ENCODE measurements at places on chromosomes 5 and 9.

GRCh38 chr9:4738866-4739586 is 2.0 kb downstream of the AK3 start:
- no peak for DNase-seq

- DNase-seq: peak; percentile 92
Measured at GRCh38 chr5:11182441-11183080, 421.5 kb upstream of the DAP start.

GRCh38 chr9:121309171-121309570 is 41.2 kb downstream of the GSN start:
- DNase-seq: no peak

GRCh38 chr9:5665059-5665458 is 36.2 kb downstream of the RIC1 start:
- peak; percentile 18 for DNase-seq

GRCh38 chr5:177133853-177134696 is 502 bp downstream of the NSD1 start:
- peak; percentile 92 for DNase-seq

DNA sequence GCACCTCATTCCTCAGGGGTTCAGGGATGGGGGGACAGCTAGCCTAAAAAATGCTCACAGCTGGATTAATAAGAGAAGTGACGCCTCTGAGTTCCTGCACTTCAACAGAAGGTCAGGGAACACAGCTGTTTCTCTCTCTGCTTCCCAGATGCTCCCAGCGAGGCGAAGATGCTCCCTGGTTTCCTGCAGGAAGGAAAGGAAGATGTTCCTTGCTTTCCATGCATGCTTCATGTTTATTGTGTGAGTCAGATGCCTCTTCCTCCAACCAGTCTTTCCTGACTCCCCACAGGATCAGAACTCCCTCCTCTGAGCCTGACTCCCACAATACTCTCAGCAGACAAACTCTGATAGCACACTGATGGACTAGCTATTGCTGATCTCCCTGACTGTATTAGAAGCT is 71.9 kb downstream of the MFAP3 start:
- DNase-seq: peak; percentile 70

DNA sequence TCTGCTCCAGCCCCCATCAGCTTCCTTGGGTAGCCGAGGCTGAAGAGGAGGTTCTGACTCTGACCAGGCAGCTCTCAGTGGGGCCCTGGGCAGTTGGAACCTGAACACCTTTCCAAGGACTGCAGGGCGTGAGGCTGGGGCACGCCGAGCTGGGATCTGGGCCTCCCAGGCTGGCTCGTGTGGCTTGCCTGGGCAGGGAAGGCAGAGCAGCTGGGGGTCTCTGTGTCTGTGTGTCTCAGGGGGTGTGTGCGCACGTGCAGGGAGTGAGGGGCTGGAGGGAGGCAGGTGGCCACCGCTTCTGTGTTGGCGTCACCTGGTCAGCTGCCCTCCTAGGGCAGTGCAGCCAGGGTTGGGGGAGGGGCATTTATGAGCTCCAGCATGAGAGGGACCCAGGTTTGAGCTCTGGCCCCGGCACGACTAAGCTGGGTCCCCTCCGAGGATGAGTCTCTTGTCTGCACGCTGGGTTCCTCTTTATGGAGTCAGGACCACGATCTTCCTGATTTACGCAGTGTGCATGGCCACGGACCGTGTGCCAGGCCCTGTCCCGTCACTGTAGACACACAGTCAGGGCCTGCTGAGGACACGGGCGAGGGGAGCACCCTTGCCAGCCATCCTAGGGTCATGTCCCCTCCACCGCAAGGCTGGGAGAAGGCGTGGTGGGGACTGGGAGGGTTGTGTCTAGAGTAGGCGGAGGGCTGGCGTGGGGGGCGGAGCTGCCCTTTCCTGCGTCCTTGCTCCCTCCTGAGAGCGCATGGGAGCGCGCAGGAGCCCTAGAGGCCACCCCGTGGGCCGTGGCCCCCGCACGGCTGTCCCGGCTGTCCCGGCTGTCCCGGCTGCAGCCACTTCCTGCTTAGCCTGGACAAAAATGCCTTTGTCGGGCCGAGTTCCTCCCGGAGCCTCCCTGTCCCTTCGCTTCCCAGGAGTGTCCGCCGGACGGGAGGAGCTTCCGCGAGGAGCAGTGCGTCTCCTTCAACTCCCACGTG is 4.6 kb downstream of the ADAMTSL2 start:
- peak; percentile 43 for DNase-seq

GRCh38 chr9:75930730-75931321 is 40.4 kb downstream of the PCSK5 start:
- no peak for DNase-seq

DNA sequence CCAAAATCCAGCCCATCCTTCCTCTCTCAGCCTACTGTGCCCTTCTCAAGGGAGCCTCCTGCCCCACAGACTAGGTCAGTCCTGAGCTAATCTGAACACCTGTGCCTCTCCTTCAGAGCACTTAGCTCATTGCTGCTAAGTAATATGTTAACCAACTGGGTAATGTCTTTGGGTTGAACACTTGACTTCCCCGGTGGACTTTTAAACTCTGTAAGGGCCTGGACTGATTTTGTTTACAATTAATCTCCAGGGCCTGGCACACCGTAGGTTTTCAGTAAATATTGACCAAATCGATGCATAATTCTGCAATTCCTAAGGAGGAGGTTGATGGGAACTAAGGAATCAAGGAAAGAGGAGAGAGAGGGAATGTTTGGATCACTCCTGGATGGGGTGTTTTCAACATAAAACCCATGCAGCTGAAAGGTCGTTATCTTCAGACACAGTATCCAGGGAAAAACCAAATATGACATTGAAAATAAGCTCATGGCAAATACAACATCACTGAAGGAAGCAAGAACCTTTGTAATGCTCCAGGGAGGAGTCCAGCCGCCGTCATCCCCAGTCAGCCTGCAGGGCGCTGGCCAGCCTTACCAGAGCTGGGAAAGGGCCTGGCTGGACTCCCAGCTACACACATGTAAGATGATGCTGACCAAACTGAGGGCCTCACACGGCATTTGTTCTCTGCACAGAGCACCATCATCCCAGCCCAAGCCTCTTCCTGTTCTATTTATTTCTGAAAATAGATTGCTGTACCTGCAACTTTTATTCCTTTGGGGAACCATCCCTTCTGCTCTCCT is 166.3 kb downstream of the C5orf15 start:
- DNase-seq: no peak

DNA sequence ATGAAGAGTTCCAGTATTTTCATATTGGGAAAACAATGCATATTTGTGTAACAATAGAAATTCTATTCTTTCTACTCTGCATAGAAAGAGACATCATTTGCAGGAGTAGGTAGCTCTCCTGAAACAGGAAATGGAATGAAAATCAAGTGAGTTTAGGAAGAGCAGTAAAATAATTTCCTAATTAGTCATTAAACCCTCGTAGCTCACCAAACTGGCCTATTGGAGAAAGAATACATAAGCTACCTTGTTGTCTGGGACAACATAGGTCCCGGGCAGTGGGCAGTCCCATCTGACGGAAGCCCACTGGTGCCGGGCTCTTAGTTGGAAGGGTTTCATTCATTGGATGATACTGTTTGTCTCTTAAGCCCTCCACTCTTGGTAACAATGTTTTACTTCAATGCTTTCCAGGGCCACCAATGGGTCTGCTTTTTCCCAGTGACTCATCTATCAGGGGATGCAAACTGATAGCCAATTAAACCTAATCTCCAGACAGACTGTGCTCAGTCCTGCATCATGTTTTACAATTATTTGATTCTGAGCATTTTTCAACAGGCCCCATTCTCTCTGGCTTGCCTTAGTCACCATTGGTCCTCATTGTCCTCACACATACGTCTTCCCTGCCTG is 46.5 kb downstream of the GNA14 start:
- peak; percentile 47 for DNase-seq

DNA sequence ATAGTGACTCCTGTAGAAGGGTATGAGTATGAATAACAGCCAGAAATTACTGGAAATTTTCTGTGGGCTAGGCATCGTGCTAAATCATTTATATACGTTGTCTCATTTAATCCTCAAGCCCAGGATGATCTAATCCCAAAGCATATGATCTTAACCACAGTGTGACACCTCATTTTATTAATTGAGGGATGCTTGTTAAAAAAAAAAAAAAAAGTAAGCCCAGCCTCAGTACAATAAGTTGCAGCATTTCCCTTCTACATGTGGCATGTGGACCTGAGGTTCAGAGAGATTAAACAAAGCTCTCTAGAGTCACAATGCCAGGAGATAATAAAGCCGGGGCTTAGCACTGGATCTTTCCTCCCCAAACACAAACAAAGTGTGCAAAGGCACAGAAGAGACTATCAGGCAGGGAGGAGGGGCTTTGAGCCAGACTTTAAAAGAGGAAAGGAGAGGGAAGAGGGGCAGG is 49.5 kb downstream of the KLF4 start:
- DNase-seq: no peak

- no peak for DNase-seq
Measured at GRCh38 chr5:32163785-32164184, 10.3 kb downstream of the GOLPH3 start.

GRCh38 chr9:98842510-98842909 is 35.0 kb downstream of the GALNT12 start:
- no peak for DNase-seq

DNA sequence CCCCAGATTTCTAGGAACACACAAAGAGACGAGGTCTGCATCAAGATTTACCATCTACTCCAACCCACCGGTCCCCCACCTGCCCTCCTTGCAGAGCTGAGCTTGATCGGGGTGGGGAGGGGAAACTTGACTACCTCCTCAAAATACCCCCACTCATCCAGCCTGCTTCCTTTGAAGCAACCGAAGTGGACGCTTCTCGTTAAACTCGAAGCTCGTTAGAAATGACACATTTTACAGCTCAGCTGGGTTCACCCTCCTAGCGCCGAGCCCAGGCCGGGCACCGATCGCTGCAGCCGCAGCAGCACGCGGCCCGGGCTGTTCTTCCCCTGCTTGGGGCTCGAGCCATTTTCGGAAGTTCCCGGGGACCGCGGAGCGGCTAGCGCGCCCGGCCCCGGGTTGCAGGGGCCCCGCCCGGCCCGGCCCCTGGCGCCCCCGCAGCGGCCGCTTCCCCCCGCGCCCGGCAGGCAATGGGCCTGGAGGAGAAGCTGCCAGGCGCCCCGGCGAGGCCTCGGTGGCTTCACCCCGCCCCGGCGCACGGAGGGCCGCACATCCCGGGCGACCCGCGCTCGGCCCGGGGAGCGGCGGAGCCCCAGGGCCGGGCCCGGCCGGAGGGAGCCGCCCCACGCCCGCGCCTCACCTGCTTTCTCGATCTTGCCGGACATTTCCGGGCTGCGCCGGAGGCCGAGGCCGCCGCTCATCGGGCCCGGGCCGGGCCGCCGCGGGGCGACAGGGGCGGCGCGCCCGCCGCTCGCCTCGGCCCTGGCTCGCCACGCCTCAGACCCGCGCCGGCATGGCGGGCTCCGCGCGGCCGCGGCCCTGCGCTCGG is 530 bp downstream of the RAPGEF1 start:
- DNase-seq: peak; percentile 51

- no peak for DNase-seq
Measured at GRCh38 chr9:29796291-29796952, 2223.1 kb upstream of the C9orf72 start.

- DNase-seq: no peak
Measured at GRCh38 chr9:95000821-95001220, 274.3 kb downstream of the AOPEP start.

DNA sequence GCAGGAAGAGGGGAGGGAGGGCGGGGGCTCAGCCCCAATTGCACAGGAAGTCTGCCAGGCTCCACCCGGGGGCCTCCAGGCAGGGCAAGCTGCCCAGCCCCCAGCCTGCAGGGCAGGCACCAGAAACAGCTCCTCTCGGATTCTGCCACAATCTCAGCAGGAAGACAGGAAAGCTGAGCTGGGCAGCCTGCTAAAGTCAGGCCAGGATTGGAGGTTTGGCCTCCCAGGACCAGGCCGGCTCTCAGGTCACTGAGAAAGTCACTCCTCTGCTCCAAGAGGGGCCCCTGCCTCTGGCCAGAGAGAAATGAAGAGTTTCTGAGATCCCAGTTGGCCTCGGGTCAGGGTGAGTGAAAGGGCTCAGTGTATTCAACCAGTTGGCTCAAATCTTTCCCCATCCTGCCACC is 54.6 kb upstream of the STXBP1 start:
- peak; percentile 54 for DNase-seq

DNA sequence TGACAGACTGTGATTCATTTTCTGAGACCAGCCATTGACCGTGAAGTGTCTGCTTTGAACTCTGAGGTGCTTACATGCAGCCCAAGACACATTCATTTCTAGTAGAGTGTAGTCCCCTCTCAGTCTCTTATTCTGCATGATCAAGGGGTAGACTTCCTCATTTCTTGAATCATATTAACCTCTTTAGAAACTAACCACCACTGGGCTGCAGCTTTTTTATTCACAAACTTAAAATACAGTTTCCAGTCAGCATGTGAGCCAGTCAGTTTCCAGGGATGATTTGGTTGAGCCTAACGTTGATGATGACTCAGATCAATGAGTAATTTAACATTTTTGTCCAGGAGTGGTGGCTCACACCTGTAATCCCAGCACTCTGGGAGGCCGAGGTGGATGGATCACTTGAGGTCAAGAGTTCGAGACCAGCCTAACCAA is 59.2 kb downstream of the OTULIN start:
- DNase-seq: no peak

DNA sequence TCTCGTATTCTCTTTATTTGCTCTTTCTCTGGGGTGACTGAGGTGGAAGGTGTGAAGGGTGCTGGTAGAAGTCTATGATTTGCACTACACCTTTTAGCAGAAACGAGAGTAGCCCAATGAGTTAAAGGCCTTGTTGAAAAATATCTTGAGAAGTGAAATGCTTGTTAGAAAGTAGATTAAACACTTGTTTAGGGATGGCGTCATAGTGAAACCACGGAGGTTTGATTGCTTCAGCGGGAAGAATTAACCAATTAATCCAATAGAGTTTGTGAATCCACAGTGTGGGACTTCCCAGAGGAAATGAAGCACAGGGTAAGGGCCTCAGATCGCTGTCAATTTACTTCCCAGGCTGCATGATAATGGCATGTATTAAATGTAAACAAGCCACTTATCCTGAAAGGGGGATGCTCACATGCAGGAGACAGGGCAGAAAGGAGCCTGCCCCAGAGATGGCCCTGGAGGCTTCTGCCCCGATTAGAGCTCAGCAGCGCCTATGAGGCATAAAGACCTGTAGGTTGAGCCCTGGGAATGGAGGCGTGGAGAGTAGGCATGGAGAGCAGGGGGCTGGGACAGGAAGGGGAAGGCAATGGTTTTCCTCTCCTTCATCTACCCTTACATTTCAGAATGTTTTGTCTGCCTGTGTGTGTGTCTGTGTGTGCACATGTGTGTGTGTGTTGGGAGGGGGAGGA is 1.5 kb downstream of the FAM170A start:
- no peak for DNase-seq

GRCh38 chr9:96333958-96334357 is 32.0 kb upstream of the HSD17B3 start:
- DNase-seq: no peak

GRCh38 chr9:8857068-8857925 is 1057.7 kb upstream of the DMAC1 start:
- peak; percentile 76 for DNase-seq

- DNase-seq: no peak
Measured at GRCh38 chr9:35476596-35476995, 13.3 kb upstream of the RUSC2 start.

DNA sequence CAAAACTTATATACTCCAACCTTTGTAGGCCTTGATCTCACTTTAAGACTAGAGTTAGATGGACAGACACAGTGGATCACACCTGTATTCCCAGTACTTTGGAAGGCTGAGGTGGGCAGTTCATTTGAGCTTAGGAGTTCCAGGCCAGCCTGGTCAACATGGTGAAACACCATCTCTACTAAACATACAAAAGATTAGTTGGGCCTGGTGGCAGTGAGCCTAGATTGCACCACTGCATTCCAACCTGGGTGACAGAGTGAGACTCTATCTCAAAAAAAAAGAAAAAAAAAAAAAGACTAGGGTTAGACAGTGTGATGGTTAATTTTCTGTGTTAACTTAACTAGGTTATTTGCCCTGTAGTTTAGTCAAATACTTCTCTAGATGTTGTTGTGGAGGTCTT is 74.1 kb downstream of the CFAP95 start:
- no peak for DNase-seq

Measured in mesendoderm (in vitro differentiated cells).